ENCODE measurements at places on chromosomes 2 and 18. TPM values are rescaled to one million over a fixed set of nuclear protein-coding genes. Genes with fewer than 3 reads are reported as not detected.
A peak's percentile ranks its signal among the peaks of the same experiment; 100 is the strongest.

Gene HOXD11
- not detected for total RNA-seq

GRCh38 chr2:176652300-176653182 lies 383.3 kb downstream of the MTX2 start:
- no peak for DNase-seq

- peak; percentile 59 for DNase-seq
Observed at GRCh38 chr2:232316461-232317330, 61.9 kb upstream of the ALPP start.

DNA sequence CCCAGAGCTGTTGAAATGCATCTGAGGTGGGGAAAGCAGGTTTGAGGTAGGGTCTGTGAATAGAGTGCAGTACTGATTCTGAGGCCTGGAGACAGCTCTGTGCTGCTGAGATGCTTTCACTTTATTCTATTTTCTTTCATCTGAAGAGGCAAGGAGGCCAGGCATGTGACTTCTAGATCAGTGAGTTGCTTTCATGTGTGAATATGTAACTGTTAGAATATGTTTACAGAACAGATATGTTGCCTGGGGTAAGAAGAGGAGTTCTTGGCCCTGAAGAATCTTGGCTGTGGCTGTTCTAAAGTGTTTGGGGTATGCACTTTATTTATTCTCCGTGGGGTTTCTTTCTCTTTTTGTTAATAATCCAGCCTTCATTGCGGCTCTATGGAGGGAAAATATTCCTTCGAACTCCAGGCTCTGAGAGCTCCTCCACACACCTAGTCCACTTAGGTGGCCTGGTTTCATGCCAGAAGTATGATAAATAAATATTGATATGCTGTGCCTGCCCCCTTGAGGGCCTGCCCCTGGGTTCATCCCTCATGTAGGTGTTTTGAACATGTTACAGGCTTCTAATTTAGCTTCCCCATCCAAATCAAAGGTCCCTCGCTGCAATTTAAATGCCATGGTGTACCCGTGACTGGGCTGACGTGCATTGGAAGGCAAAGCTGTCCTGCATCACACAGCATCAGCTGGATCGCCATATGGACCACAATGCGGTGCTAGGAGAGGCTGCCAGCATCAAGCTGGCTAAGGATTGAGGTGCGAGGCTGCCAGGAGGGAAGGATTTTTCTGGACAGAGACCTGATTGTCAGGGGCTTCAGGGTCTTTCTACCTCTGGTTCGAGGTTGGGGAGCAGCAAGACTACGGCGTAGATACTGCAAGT lies 102.9 kb downstream of the PRKCE start:
- no peak for DNase-seq

Gene SCN9A
- total RNA-seq = 15.2 TPM

DNA sequence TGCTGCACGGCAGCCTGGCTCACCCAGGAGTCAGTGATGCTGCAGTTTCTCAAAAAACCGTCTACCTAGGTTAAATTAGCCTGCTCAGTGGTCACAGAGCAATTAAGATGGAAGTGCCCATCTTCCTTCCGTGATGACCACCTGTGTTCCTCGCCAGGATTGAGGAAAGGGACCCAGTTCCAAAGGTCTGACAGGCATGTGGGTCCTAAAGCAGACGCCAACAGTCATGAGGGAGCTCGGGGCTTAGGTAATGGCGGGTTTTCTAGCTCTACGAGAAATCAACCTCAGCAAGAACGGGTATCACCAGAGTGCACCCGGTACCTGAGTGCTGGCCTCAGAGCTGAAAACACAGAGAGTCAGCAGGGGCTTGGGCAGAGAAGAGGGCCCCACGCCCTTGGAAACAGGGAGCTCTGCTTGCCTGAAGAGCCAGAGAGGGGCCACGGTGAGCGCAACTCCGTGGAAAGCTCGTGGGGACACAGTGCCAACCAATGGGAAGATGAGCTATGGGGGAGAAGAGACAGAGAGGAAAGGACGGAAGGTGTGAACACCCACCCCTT lies 34.3 kb upstream of the DNMT3A start:
- DNase-seq = peak; percentile 28

Gene ACTG2
- 1,843 TPM for total RNA-seq

GRCh38 chr18:42113529-42114191 lies 158.6 kb downstream of the PIK3C3 start:
- no peak for DNase-seq

DNA sequence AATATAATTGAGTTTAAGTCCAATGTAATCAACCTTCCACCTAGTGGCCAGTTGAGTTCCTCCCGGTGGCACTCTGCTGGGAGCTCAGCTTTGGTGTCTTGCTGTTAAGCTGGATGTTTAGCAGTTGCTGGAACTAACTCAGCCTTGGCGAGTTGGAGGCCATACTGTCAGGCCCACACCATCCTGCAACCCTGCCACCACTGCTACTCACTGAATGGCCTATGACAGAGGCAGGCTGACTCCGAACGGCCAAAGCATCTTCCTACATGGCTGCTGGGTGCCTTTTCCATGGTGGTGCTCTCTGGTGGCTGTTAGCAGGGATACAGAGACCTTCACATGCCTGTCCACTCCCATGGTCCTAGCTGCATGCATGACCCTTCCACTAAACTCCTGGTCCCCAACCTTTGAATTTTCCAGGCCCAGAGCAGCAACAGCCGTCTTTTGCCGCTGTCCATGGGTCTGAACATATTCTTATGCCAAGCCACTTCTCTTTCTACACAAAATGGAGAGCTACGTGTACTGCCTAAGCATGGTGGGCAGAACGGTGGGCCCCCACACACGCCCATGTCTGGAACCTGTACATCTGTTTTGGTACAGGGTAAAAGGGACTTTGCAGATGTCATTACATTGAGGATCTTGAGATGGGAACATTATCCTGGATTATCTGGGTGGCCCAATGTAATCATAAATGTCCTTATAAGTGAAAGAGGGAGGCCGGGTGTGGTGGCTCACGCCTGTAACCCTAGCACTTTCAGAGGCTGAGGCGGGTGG lies 15.0 kb upstream of the TRAF3IP1 start:
- peak; percentile 40 for DNase-seq

DNA sequence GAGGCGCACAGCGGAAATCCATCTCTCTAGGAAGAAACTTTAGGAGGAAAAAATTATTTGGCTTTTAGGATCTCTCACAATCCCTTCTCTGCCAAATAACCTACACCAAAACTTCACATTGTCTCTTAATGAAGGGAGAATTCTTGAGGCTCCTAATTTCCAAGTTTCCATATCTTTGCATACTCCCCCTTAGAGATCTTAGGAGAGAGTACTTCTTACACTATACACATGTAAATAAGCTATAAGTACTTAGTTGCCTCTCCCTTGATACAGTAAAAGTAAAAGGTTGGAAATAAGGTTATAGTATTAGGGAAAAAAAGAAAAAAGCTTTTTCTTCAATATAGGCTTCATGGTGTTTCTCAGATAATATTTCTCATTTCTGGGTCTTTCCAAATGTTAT lies 596.7 kb downstream of the SATB2 start:
- no peak for DNase-seq

DNA sequence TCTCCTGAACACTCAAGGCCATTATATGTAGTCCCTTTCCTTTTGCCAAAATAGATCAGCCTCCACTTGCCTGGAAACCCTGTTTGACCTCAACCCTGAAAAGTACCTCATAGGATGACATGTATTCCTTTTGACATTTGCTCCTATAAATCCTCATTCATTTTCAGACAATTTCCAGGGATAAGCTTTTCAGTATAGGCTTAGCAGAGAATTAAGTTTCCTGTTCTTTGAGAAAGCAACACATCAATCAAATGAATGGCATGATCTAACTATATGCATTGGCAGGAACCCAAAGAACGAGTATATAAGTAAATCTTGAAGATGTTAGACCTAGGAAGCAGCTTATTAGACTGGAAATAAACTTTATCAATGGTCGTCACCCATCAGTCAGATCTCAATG lies 483.0 kb downstream of the CCDC85A start:
- no peak for DNase-seq

Gene HOXD8
- total RNA-seq = 14.4 TPM

GRCh38 chr18:10011751-10012150 lies 97.9 kb downstream of the VAPA start:
- DNase-seq = no peak

GRCh38 chr2:152875701-152876695 lies 157.6 kb downstream of the ARL6IP6 start:
- no peak for DNase-seq

DNA sequence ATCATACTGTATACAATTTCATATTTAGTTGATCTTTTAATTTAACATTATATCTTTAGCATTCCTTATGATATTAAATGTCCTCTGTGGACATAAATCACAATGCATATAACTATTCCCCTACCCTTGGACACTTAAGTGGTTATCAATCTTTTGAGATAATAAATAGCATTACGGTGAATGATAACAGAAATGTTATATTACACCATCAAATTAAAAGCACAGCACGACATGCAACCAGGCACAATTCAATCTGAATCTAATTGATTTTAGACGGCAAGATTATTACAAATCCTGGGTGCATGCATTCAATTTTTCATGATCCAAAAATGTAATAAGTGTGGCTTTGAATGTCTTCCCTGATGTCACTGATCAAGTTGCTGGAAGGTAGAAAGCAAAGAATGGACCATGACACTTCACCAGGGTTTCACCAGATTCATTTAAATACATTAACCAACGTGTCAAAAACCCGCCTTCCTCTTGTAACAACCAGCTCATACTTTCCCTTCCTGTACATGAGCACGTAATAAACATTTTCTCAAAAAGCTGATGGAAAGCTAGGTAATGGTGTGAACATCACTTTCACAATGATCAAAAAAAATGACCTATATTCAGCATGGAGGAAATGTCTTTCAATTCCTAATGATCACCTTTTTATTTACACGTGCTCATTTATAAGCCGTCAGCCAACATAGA lies 513.7 kb upstream of the ID2 start:
- no peak for DNase-seq

- DNase-seq = no peak
Observed at GRCh38 chr2:191045141-191045540, 31.2 kb upstream of the STAT1 start.

DNA sequence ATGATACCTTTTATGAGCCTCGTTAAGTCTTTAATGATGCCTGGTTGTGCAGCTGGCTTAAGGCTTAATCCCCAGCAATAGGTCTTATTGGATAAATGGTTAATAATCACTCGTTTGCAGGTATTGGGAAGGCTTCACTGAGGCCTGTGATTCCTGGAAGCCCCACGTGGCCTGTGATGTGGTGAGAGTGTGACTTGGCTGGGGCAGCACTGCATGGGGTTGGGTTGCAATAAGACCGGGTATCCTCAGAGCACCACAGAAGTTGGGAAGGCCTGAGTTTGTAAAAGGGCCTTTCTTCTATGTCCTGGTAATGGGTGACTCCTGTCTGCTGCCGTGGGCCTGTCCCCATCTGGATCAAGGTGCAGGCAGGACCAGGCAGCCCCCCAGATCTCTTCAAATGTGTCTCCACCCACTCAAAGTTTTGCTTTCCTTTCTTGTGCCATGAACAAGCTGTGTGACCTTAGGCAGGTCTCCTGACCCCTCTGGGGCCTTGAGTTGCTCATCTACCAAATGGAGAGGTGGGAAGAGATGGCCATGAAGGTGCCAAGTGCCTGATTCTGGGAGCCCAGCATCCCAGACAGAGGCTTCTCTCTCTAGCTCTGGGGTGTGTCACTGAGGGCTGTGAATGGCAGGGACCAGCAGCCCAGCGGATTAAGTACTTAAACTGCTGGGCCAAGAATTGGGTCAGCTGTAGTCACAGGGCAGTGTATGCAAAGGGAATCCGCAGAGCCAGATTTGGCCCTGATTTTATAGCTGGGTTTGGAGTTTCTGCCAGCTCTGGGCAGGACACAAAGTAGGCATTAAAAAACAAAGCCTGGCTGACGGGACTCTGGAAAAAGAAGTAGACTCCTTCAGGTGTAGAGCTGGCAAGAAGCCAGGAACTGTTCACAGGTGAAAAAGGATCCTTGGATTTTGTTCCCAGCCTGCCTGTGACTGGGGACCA lies 24.4 kb downstream of the LBH start:
- no peak for DNase-seq

Gene OTX1
- not detected for total RNA-seq
